ENCODE measurements at places on chromosomes 3 and 15. TPM values are rescaled to one million over a fixed set of nuclear protein-coding genes. Genes with fewer than 3 reads are reported as not detected.
A peak's percentile ranks its signal among the peaks of the same experiment; 100 is the strongest.

- DNase-seq = no peak
Measured at GRCh38 chr15:48315041-48315440, 16.2 kb upstream of the DUT start.

DNA sequence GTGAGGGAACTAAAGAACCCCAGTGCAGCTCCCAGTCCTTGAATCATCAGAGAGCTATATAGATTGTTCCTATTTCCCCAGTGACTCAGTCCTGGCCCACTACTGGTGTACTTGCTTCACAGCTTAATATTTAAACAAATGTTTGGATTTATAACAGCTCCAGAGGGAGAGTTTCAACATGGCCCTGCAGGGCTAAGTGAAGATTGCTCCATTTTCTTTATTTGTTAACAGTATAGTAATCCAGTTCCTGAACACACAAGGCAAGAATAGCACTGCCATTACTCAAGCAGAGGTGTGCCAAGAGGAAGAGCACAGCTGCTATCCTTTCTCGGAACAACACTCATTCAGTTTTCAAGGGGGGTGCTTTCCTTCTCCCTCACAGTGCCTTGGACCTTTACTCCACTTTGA is 6.5 kb downstream of the SQOR start:
- DNase-seq = peak; percentile 72

- DNase-seq = peak; percentile 90
Measured at GRCh38 chr15:100902436-100903167, 16.6 kb upstream of the LRRK1 start.

- DNase-seq = no peak
Measured at GRCh38 chr3:123678108-123678511, 93.3 kb upstream of the HACD2 start.

- no peak for DNase-seq
Measured at GRCh38 chr3:177041730-177042551, 155.3 kb downstream of the TBL1XR1 start.

DNA sequence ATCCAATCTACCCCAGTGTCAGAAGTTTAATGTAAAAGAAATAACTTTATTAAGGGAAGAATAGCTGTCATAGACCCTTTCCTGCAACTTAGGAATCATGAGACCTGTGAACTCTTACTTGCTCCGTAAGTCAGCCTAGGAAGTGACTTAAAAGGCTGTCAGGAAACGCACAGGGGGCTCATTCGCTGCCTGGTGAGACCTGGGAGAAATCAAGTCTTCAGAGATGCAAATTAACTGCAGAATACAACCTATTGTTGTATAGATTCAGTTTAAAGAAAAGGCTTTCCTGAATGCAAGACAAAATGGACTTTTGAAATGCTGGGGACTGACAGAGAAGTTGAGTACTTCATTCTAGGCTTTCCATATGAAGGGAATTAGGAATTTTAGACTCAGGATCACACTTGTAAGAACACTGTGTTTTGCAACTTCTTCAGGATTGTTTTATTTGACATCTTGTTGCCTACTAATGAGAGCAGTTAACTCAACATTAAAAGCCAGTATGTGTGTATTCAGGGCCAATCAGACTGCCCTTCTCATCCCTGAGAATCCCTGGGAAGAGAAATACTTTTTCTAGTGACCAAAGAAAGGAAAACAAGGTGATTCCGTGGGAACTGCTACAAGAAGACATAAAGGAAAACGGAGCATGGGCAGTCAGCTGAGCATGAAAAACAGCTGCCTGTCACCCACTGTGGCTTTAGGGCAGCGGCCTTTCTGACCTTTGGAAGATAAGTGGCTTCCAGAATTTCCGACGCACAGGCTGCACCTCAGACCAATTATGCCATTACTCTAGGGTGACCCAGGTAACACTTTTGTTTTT is 18.5 kb upstream of the DPPA4 start:
- no peak for DNase-seq

DNA sequence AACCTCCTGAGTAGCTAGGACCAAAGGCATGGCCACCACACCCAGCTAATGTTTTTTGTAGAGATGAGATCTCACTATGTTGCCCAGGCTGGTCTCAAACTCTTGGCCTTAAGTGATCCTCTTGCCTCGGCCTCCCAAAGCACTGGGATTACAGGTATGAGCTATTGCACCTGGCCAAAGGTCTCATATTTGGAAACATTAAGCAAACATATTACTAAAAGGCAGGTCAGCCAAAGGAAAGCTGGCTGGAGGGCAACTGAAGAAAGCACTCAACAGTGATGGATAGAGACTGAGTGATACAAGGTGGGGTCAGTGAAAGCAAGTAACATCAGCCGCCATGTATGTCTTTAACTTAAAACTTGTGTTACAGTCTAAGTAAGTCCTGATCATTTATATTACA is 57.5 kb downstream of the TBC1D2B start:
- DNase-seq = no peak

DNA sequence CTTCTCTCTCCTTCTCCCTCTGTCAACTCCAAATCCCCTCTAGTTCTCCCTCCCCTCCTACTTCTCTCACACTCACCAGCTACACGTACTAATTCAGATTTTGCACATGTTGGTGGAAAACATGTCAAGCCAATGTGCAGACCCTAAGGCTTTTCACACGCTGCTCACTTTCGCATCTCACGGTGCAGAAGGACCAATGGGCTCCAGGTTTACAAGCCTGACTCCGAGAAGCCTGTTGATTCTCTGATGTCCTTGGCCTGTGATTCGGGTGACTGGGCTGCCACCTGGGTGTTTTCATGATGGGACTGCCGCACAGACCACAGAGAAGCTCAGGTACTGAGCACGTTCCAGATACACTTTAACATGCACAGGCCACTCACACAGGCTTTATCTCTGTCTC is 3.7 kb downstream of the FOXL2NB start:
- no peak for DNase-seq

GRCh38 chr3:57080171-57080570 is 19.7 kb downstream of the SPATA12 start:
- DNase-seq = no peak

GRCh38 chr15:61051569-61052031 is 177.5 kb downstream of the RORA start:
- peak; percentile 70 for DNase-seq

- peak; percentile 94 for DNase-seq
Measured at GRCh38 chr3:15630646-15631350, 29.3 kb downstream of the BTD start.

The EOMES gene
- total RNA-seq = not detected

The SERINC4 gene
- total RNA-seq = not detected

The PEAK1 gene
- 91.9 TPM for total RNA-seq

The PPARG gene
- 1.5 TPM for total RNA-seq

The CBLB gene
- total RNA-seq = 39.8 TPM

The MST1 gene
- total RNA-seq = 6.1 TPM

The RPUSD3 gene
- total RNA-seq = 34.8 TPM

The RAF1 gene
- 73.8 TPM for total RNA-seq

The ANP32A gene
- 169 TPM for total RNA-seq

The SLC49A4 gene
- 11.6 TPM for total RNA-seq

The SPTSSB gene
- not detected for total RNA-seq
